GM20000 (cell line): ENCODE measurements at places on chromosomes 5 and 9.

- no peak for DNase-seq
Measured at GRCh38 chr9:7169717-7170389, 412.1 kb downstream of the KDM4C start.

GRCh38 chr5:96927008-96927407, 8.9 kb upstream of the LNPEP start:
- DNase-seq = no peak

DNA sequence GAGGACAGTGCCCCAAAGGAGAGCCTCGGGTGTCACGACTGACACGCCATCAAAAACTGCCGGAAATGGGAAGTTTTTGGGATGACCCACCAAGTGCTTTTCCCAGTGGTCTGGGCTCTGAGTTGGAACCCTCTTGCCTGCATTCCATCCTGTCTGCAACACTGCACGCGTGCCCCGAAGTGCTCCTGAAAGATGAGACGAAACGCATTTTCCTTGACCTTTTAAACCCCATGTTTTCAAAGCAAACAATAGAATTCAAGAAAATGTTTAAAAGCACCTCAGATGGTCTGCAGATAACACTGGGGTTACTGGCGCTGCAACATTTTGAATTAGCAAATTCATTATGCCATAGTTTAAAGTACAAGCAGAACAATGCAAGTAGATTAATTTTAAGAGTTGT, 92.9 kb downstream of the ANKRD18A start:
- no peak for DNase-seq

DNA sequence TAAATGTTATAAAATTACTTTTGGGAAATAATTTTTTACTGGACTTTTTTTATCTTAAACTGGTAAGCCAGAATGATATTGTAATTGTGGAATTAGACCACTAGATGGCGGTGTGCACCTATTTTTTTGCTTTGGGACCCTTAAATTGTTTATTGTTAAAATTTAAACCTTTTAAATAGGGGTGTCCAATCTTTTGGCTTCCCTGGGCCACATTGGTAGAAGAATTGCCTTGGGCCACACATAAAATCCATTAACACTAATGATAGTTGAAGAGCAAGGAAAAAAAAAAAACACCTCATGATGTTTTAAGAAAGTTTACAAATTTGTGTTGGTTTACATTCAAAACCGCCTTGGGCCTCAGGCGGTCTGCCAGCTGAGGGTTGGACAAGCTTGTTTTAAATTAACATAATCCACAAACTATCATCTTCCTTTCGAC, 28.4 kb upstream of the GADD45G start:
- peak; percentile 35 for DNase-seq

DNA sequence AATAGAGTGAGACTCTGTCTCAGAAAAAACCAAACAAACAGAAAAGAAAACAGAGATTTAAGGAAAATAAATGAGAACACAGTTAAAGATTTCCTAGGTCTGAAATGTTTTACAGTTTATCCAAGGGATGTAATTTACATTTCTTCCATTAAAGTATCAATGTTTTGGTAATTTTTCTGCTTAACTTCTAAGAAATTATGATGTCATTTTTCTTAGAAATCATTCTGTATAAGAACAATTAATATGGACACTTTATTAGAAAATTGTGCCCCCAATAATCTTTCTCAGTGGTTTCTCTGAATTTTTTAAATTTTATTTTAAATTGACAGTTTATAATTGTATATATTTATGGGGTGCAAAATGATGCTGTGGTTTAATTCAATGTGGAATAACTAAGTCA, 49.8 kb upstream of the PTPDC1 start:
- no peak for DNase-seq

- no peak for DNase-seq
Measured at GRCh38 chr5:175895215-175895614, 23.8 kb downstream of the CPLX2 start.

DNA sequence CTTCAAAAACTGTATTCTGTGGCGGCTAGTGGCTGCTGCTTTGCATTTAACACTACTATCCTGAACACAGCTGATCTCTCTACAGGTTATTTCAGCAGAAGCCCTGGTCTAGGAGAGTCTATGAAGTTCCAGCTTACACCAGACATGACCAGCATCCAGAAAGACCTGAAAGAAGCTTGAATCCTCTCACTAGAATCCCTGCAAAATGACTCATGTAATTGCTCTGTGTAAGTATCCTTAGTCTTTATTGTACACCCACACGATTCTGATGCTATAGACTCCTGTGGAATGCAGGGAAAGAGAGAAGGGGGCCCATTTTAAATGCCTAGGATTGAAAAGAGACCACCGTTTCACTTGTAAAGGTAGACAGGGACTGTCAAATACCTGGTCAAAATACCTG, 859 bp upstream of the GRIA1 start:
- no peak for DNase-seq
